ENCODE measurements at places on chromosomes 5 and 9. TPM values are rescaled to one million over a fixed set of nuclear protein-coding genes. Genes with fewer than 3 reads are reported as not detected.

- no peak for DNase-seq
These were observed 205.9 kb downstream of the ANXA1 start for GRCh38 chr9:73357607-73358006.

DNA sequence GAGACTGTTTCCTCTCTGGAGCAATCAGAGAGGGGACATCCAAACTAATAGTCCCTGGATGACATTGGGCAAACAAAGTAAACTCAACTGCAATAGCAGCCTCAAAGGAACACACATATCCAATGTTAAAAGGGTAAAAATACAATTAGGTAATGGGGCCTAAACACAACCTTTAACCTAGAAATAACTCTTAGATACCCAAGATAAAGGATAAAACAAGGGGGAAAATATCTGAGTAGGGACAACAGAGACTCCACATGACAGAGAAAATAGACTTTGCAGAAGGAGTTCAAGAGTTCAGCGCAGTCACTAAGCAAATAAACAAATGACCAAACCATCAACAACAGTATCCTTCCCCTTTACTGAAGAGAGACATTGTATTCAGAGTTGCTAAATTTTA lies 149.3 kb downstream of the FBXO4 start:
- DNase-seq = no peak

DNA sequence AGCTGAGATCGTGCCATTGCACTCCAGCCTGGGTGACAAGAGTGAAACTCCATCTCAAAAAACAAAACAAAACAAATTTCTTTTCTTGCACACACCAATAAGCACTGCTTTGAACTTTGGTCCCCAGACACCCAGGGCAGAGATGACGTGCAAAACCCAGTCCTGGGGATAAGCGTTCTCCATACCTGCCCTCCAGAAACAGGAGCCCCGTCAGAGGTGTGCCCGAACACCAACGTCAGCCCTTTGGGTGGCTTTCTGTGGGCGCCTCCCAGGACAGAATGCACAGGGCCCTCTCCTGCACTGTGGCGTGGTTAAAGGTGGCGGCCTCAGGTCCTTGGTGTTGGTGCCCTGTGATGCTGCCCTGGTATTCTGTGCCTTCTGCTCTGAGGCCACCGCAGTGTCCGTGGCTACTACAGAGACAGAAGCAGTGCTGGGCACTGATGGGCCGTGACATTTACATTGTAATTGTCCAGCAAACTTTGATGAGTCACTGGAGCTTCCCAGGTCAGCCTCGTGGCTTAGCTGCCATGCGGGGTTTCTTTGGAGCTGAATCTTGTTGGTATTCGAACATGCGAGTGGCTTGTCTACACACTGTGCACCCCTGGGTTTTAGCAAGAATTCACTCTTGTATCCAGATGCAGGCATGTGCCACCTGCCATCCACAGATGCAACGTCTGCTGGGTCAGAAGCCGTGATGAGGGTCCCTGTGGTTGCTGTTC lies 9.8 kb downstream of the PPP1R26 start:
- DNase-seq = peak; percentile 35

The BRD9 gene
- 12.9 TPM for polyA plus RNA-seq

The TAS2R1 gene
- polyA plus RNA-seq = not detected

DNA sequence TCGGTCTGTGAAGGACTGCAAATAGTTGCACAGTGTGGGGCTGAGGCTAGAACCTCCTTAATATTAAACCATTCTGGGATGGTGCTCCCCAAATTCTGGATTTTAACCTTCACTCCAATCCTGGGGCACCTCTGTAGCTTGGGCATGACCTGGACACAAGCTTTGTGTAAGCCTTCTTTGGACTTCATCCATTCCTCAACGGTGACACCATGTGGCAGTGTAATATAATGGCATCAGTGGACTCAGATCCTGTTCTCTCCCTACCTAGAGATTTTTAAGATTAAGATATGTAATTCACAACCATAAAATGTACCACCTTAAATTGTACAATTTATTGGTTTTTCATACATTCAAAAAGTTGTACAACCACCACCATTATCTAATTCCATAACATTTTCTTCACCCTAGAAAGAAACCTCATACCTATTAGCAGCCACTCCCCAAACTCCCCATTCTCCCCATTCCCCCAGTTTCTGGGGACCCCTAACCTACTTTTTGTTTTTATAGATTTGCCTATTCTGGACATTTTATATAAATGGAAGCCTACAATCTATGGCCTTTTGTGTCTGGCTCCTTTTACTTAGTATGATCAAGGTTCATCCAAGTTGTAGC lies 4.8 kb upstream of the PLGRKT start:
- no peak for DNase-seq

The LCN2 gene
- polyA plus RNA-seq = 1,818 TPM

GRCh38 chr5:159103086-159103485 lies 3.4 kb upstream of the EBF1 start:
- DNase-seq = no peak

The CKS2 gene
- polyA plus RNA-seq = 151 TPM

- DNase-seq = no peak
These were observed 14.0 kb downstream of the ORM2 start for GRCh38 chr9:114343471-114344187.

GRCh38 chr5:139410121-139410992 lies 6.5 kb upstream of the SPATA24 start:
- DNase-seq = peak; percentile 33

DNA sequence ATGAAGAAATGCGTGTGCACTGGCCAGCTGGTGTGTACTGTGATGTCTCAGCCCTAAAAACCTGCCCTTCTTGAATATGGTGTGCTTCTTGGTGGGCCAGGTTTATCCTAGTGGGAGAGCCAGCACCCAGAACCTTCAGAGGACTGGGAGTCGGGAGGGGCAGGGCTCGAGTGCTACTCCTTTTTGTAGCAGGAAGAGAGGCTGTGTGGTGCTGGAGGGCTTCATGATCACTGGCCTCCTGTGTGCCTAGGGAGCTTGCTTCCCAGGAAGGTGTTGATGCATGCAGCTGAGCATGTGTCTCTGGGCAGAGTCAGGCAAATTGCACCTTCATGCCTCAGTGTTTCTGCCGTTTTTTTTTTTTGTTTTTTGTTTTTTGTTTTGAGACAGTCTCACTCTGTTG lies 20.0 kb downstream of the PHF2 start:
- DNase-seq = no peak

DNA sequence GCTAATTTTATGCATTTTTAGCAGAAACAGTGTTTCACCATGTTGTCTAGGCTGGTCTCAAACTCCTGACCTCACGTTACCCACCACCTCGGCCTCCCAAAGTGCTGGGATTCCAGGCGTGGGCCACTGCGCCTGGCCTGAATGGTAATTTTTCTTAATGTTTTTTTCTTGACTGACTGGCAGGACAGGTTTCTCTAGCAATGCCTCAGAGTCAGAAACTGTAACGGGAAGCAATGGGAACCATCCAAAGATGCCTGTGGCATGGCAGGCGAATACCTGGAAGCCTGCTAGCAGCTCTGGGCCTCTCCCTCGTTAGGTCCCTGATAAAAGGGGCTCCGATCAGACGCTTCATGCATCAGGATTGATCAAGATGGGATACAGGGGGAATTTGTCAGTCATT lies 639.2 kb downstream of the NR2F1-AS1 start:
- no peak for DNase-seq

DNA sequence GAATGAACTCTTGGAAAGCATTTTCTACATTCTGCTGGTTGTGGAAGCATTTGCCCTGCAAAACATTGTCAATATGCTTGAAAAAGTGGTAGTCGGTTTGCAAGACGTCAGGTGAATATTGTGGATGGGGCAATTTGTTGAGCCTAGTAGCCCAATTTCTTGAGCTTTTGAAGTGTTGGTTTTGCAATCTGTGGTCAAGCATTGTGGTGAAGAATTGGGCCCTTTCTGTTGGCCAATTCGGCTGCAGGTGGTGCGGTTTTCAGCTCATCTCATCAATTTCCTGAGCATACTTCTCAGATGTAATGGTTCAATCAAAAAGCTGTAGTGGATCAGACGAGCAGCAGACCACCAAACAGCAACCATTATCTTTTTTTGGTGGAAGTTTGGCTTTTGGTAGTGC lies 426.8 kb upstream of the CDH9 start:
- no peak for DNase-seq

The TRAF2 gene
- 13.9 TPM for polyA plus RNA-seq

GRCh38 chr5:181153814-181154213 lies 6.4 kb downstream of the OR2V2 start:
- no peak for DNase-seq

The RNF20 gene
- polyA plus RNA-seq = 11.8 TPM

DNA sequence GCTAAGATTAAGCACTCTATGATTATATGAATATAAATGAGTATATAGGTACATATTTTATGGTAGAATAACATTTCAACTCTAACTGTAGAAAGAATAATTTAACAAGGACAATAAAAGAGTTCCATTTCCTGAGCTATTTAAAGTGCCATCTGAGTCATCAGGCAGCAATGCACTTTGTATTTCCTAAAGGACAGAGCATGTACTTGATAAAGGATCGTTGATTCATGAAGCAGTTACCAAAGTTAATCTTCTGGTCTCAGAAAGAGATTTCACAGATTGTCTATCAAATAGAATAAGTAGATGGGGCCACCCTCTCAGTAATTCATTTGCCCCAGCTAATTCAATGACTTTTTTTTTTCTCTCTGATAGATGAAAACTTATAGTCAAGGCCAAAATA lies 747.8 kb downstream of the CDH18 start:
- DNase-seq = no peak

DNA sequence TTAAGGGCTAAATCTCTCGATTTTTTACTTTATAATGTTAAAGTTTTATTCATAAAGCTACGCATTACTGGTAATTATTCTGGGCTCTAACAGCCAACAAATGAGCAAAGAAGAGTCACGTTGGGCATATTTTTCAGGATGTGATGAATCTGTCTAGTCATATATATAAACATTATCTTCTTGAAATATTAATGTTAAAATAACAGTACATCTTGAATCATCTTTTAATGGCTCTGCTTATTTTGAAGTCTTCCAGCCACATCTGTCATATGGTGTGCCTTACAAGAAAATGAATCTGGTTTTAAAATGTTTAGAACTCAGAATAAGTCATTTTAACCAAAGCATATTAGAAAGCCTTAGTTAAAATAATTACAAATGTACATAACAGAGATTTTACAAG lies 96.9 kb downstream of the CWC27 start:
- DNase-seq = no peak

GRCh38 chr9:106830527-106831150 lies 32.3 kb upstream of the ZNF462 start:
- peak; percentile 70 for DNase-seq

GRCh38 chr5:79236970-79237739 lies 1.2 kb downstream of the JMY start:
- peak; percentile 72 for DNase-seq

The ZNF618 gene
- 2.3 TPM for polyA plus RNA-seq

The FAM221B gene
- not detected for polyA plus RNA-seq

DNA sequence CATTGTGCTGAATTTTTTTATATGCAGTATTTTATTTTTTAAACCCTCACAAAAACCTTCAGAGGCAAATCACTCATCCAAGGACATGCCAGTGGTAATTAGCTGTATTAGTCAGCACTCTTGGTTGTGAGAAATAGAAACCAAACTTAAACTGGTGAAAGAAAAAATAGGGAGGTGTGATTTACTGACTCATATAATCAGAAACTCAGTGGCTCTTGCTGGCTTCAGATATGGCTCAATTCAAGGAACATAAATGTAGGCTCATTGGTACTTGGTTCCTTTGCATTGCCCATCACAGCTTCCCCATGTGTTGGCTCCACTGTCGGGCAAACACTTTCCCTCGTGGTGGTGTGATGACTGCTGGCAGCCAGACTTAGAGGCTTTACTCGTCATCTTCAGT lies 497.2 kb downstream of the MAT2B start:
- DNase-seq = no peak

The SPATA31D4 gene
- polyA plus RNA-seq = not detected

GRCh38 chr9:69900406-69900805 lies 79.8 kb downstream of the CFAP95 start:
- DNase-seq = no peak

DNA sequence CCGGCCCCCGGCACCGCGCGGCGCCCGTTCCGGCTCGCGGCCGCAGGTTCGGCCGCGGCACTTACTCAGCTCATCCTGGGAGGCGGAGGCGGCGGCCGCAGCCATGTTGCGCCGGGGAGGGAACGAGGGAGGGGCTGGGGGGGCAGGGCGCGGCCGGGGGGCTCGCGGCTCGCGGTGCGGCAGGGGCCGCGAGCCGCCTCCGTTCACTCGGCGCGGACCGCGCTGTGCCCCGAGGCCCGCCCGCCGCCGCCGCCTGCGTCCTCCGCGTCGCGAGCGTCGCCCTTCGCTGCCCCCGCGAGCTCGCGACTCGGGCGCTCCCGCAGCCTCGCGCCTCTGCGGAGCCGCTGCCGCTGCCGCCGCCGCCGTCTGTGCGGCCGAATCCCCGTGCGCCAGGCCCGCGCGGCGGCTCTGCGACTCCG lies 735 bp downstream of the ECPAS start:
- DNase-seq = no peak

DNA sequence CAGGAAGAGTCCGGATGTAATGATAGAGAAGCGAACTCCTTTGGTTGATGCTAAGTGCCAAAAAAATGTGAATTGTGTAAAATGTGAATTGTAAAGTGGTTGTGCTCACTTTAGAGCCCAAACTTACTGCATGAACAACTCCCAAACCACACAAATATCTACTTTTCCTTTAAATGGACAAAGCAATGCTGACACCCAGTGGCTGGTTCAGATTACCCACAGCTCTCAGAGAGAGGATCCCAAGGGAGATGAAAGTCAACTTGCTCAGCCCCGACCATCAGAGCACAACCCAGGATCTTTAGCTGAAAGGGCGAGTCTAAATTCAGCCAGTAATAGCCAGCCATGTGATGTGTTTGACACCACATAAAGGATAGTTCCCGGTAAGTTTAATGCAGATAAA lies 133.7 kb downstream of the NMUR2 start:
- DNase-seq = no peak
